ENCODE measurements at places on chromosomes 7 and 10.

DNA sequence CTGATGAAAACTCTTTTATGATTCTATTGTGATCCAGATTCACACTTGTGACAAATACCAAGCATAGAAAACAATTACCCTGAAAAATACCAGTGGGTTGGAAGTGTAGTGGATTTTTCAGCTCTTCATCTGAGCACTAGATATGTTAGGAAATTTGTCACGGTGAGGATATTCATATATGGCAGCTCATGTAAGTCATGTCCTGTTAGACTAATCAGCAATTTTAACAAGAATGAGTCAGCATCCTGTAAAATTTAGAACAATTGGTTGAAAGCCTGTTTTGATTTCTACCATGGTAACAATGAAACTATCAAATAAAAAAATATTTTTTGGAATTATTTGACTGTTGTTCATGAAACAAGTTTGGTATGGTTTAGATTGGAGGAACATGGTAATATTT, 334.3 kb downstream of the CACNA2D1 start:
- DNase-seq = no peak

DNA sequence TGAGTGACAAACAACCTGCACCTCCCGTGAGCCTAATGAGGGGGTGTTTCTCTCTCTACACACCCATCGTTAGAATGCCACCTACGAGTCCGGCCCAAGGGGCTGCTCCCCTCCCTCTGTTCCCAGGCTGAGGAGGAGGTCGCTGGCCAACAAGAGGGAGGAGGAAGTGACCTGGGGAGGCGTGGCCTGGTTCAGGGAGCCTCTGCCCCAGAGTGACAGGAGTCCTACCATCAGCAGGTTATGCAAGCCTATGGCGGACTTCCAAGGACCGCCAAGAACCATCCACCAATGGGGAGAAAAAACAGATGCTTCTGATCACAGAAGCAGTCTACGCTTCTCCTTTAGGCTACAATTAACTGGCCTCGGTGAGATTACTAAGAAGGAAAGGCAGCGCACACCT, 12.3 kb upstream of the EGFR start:
- no peak for DNase-seq

GRCh38 chr10:77926566-77927401, at the start of gene DLG5:
TSS of gene DLG5 (minus strand) at chr10:77926755. CDS start at chr10:77926520, 235 bp downstream.
- no peak for DNase-seq

DNA sequence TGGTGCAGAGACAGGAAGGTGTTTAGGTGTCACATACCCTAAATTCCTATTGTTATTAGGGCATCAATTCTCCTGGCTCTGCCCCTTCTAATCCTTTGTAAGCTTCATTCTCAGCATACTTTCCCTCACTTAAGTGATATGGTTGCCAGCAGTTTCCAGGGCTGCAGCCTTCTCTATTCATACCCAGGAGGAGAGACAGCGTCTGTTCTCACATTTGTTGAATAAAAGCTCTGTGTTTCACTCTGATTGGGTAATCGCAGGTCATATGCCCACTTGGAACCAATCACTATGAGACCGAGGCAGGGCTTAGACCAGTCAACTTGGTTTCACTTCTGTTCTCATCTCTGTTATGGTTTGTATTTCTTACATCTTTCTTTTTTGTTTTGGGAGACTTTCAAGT, 109.6 kb upstream of the MTPN start:
- no peak for DNase-seq

GRCh38 chr7:95104739-95105138, 197.3 kb downstream of the PPP1R9A start:
- peak; percentile 2 for DNase-seq

DNA sequence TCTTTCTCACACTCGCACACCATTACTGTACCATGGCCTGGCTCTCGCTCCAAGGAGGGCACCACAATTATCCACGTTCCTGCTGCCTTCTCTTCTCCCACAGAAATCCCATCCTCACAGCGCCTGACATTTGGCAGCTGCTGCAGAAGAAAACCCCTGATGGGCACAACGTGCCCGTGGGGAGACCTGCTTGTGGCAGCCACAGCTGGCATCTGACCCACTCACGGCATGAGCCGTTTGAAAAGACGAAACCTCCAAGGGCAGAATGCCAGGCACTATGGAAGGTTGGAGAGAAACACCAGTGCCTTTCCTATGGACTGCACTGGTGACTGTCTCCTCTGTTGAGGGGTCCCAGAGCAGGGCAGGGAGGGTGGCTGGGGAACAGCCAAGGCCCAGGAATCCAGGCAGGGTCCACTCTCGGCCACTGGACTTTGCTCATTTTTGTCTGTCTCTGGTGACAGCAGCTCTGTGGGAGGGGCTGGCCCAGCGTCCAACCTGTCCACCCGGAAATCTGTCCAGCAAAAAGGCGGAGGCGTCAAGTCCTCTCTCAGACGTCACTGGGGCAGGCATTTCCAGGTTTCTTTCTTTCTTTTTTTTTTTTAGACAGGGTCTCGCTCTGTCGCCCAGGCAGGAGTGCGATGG, 61.0 kb upstream of the MKRN1 start:
- no peak for DNase-seq

DNA sequence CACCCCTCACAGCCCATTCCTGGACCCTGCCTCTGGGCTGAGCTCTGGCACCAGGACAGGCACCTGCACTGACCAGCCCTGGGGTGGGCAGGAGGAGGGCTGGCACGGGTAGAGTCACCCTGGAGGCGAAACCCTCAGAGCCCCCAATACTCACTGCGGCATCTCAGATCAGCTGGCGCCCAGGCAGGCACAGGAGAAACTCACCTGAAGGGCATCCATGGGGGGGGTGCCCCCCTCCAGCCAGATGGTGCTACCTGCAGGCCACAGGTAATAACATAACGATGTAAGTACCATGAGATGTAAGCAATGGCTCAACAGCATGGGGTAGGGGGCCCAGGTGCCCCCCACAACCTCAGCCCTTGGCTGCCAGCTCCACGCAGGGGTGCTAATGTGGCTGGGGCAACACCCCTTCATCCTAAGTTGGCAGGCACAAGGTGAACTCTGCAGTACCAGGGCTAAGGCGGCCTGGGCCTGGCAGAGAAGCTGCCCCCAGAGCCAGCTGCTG, 12.1 kb upstream of the PYROXD2 start:
- DNase-seq = no peak

GRCh38 chr10:118957966-118958365, 71.5 kb upstream of the NANOS1 start:
- no peak for DNase-seq
